ENCODE measurements at places on chromosomes 6 and 20. TPM values are rescaled to one million over a fixed set of nuclear protein-coding genes. Genes with fewer than 3 reads are reported as not detected.

GRCh38 chr6:37074053-37074827 is 68.8 kb downstream of the FGD2 start:
- DNase-seq: no peak

DNA sequence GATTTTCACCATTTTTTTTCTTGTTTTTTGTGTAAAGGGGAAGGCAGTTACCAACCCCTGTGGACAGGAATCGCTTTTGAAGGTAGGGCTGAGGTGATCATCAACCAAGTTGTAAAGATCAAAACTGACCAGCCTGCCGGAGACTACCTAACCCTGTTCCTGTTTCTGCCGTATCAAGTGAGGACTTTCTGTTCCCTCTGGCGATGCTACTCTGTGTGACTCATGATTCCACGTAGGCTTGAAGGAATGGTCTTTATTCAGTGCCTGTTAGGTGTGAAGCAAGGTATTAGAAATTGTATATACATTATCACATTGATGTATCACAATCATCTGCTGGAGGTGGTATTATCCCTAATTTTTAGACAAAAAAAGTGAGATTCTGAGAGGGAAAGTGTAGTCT is 161.3 kb downstream of the SOX4 start:
- DNase-seq: no peak

DNA sequence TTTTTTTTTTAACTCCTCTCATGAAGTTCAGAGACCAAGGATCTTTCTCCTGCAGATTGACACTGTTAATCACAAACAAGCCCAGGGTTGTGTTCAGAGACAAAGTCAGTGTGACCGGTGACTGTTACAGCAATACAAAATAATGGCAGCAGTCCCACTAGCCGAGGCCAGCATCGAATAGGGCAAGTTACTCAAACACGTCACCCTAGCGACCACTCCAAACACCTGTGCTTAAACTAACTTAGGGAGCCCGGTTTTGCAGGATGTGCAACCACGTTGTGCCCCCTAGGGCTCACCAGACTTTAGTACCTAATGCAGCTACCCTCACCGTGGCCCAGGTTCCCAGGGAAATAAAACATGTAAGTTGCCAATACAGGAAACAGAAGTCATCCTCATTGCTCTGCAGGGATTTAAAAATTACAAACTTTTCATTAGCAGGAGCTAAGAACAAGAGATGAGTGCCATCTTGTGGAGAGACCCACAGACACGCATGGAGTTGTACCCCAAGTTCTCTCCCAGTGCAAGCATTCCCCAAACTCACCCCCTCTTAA is 38.1 kb downstream of the FAM50B start:
- peak; percentile 37 for DNase-seq

DNA sequence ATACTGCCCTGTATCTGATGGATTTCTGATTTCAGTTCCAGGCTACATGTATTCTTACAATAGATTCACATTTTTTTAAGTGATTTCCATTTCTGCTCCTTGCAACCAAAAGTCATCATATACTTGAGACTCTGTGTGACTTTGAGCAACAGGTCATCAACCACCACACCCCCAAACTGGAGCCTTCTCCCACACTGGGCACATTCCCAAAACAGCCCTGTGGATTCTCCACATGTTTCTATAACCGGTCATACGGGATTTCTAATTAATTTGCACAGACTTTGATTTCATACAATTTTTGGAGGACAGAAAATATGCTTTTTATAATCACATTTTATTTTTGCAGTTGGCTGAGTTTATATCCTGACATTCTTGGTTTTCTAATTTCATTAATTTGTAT is 317.2 kb upstream of the ID4 start:
- no peak for DNase-seq

DNA sequence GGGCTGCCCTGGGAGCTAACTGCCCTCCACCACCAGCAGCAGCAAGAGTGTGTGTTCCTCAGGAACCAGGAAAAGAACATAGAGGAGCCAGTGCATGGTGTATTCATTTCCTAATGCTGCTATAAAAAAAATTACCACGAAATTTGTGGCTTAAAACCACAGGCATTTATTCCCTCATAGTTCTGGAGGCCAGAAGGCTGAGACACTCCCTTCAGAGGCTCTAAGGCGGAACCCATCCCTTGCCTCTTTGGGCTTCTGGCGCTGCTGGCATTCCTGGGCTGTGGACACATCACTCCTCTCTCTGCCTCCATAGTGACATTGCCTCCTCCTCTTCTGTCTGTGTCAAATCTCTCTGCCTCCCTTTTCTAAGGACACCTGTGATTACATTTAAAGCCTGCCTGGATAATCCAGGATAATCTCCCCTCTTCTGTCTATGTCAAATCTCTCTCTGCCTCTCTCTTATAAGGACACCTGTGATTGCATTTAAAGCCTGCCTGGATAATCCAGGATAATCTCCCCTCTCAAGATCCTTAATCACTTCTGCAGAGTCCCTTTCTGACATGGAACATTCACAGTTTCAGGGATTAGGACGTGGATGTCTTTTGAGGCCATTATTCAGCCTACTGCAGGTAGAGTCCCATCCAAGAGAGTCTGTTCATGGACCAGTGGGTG is 54.7 kb downstream of the NDUFAF5 start:
- no peak for DNase-seq

GRCh38 chr20:43568706-43569105 is 9.9 kb downstream of the SGK2 start:
- DNase-seq: no peak

GRCh38 chr6:111183702-111184517 is 96.6 kb downstream of the SLC16A10 start:
- no peak for DNase-seq

DNA sequence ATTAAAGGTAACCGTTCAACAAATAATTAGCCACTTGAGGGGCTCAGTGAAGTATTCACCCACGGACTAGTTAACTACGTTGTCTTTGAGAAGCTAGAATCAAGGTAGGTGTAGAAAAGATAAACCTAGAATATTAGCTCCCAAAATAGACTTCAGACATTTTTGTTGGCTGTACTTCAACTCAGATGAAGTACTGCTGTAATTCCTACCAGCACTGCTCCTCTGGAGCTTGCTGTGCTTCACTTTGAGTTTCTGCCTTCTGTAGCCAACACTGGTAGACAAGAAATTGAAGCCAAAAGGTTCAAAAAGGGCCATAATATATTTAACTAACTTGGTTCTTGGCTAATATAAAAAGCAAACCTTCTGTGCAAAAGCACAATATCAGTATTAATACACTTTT is 18.8 kb upstream of the SDHAF4 start:
- no peak for DNase-seq

GRCh38 chr20:46835418-46835817 is 59.2 kb upstream of the EYA2 start:
- no peak for DNase-seq

DNA sequence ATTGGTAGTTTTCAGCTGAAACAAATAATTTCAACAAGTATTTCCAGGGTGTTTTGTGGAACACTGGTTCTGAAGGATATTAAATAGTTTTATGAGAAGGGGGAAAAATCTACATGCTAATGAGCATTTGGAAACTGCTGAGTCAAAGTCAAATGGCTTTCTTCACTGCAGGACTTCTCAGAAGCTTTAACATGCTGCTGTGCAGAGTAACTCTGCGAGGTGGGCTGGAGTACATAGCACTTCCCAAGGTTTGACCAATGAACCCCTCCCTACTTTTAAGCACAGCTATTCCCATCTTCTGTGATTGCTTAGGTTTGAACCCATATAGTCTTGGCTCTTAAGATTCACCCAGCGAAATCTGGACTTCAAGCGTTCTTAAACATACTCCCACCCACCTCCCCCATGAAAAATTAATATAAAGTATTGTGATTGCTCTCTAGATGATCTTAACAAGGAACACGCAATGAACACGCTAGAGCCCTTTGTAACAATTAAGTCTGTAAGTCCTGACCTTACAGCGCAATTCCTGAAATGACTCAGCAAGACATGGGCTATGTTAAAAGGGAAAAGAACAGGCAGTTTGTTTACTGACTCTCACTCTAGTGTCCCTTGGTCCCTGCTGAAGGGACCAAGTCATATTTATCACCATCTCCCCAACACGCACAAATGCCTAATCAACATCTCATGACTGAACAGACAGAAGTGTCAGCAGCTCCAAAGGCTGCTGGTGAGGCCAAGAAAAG is 105.2 kb downstream of the NFATC2 start:
- DNase-seq: no peak

GRCh38 chr20:1898482-1899240 is 3.5 kb downstream of the SIRPA start:
- no peak for DNase-seq

- DNase-seq: peak; percentile 28
Observed at GRCh38 chr20:39602649-39603048, 640.5 kb downstream of the DHX35 start.

- no peak for DNase-seq
Observed at GRCh38 chr6:99492092-99492491, 23.1 kb downstream of the USP45 start.

GRCh38 chr6:98847416-98847778 is 13.0 kb downstream of the POU3F2 start:
- peak; percentile 67 for DNase-seq

DNA sequence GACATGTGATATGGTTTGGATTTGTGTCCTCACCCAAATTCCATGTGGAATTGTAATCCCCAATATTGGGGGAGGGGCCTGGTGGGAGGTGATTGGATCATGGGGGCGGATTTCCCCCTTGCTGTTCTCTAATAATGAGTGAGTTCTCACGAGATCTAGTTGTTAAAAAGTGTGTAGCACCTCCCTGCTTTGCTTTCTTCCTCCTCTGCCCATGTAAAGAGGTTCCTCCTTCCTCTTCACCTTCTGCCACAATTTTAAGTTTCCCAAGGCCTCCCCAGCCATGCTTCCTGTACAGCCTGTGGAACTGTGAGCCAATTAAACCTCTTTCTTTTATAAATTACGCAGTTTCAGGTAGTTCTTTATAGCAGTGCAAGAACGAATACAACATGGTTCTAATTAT is 2.1 kb upstream of the ZNF451 start:
- no peak for DNase-seq

DNA sequence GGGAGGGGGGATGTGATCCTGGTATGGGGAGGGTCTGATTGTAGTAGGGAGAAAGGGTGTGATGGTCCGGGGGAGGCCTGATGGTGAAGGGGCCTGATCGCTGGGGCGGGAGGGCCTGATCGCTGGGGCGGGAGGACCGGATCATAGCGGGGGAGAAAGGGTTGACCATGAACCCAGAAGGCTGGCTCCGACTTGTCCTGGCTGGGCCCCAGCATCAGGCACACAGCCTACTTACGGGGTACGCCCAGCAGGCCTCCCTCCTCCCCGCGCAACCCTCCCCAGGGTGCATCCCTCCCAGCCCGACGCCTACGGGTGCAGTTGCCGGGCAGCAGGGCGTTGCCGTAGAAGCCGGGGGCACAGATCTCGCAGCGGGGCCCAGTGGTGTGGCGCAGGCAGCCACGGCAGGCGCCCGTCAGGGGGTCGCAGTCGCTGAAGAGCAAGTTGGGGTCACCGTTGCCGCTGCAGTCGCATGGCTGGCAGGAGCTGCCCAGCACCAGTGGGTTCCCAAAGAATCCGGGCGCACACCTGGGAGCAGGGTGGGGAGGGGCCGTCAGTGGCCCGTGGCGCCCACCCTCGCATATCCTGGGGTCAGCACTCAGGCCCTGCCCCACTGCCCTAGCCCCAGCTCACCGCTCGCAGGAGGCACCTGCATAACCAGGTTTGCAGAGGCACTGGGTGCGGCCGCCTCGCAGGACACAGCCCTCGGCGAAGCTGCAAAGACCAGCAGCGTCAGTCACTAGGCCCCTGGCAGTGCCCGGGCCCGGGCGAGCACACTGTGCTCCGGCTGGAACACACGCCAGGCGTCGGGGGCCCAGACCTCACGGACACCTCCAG is 20.6 kb downstream of the ADRM1 start:
- DNase-seq: no peak

DNA sequence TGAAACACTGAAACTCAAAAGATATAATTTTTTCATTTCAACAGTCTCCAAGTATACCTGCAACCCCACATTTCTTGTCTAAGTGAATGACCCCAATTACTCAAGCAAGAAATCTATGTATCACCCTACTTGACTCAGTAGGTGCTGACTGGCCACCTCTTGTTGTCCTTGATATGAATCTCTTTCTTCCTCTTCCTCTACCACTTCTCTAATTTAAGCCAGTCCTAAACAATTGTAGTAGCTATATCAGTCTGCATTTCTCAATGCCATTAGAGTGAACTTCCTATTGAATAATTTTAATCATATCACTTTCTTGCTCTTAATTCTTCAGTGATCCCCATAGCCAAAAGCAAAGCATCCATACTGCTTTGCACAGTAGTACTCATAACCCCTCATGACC is 93.2 kb downstream of the NKAIN2 start:
- no peak for DNase-seq

DNA sequence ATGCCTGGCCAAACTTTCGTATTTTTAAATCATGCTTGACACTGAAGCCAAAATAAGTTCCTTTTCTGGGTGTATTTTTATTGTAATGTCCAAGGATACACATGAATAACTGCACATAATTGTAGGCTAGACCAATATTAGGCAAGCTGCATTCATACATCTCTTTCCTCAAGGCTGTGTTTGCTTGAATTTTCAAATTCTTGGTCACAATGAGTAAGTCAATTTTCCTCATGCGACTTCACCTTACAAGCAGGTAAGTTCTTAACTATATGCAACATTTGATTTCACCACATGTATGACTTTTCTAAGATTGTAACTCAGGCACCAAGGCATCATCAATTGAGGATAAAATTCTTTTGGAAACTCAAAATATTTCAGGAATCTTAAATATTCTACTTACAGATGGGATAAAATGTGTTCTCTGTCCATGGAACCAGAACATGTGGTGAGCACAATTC is 112.4 kb upstream of the ZNF217 start:
- no peak for DNase-seq

DNA sequence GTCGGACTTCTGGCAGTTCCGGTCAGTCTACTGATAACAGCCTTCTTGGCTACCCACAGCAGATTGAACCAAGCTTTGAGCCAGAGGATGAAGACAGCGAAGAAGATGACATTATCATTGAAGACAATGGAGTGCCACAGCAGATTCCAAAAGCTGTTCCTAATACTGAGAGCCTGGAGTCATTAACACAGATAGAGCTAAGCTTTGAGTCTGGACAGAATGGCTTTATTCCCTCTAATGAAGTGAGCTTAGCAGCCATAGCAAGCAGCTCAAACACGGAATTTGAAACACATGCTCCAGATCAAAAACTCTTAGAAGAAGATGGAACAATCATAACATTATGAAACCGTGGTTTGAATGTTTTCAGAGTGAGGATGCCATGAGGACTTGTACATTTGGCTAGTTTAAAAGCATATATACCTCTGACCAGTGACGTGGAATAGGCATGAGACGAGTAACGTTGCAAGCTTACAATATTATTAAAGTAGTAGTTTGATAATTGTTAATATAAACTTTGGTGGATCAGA is 18.8 kb downstream of the PARD6B start:
- DNase-seq: no peak

GRCh38 chr6:5968817-5969734 is 37.6 kb downstream of the NRN1 start:
- peak; percentile 21 for DNase-seq

GRCh38 chr20:63848003-63848911 is 13.0 kb upstream of the ABHD16B start:
- no peak for DNase-seq

TP53INP2 gene
- polyA plus RNA-seq: 2.7 TPM

ISM1 gene
- 0.73 TPM for polyA plus RNA-seq

PLAGL2 gene
- polyA plus RNA-seq: 13.2 TPM

SUMO4 gene
- polyA plus RNA-seq: 2.1 TPM

VSX1 gene
- polyA plus RNA-seq: not detected

ADTRP gene
- polyA plus RNA-seq: not detected

ACSS1 gene
- 1.1 TPM for polyA plus RNA-seq
